Endothelial cell of umbilical vein (primary cell): ENCODE measurements at places on chromosomes 3 and 15. TPM values are rescaled to one million over a fixed set of nuclear protein-coding genes. Genes with fewer than 3 reads are reported as not detected.

FMN1 gene
- total RNA-seq, result 0.29 and 0.39 TPM in 2 replicates

CCR4 gene
- total RNA-seq, result not detected in 2 replicates

TF gene
- total RNA-seq, result 0.21 and 0.69 TPM in 2 replicates

CPNE9 gene
- not detected in 2 replicates for total RNA-seq

UBA7 gene
- 41.9 and 57.4 TPM in 2 replicates for total RNA-seq

GOLGA6L10 gene
- 3.9 and 4.4 TPM in 2 replicates for total RNA-seq

KCNH8 gene
- total RNA-seq, result not detected in 2 replicates

KCNAB1 gene
- total RNA-seq, result 11.7 TPM in 1 of 2 replicates, not detected in the other

GP5 gene
- total RNA-seq, result 0.11 TPM in 1 of 2 replicates, not detected in the other

MOBP gene
- total RNA-seq, result 0.44 and 2.0 TPM in 2 replicates

CCDC54 gene
- not detected in 2 replicates for total RNA-seq

ATP8B4 gene
- total RNA-seq, result not detected in 2 replicates

CHAC1 gene
- total RNA-seq, result 4.6 and 5.6 TPM in 2 replicates

RETNLB gene
- total RNA-seq, result not detected in 2 replicates

HYAL1 gene
- total RNA-seq, result 1.6 and 2.2 TPM in 2 replicates

GOLGA8M gene
- total RNA-seq, result 1.0 and 1.6 TPM in 2 replicates

SLC25A36 gene
- total RNA-seq, result 37.4 and 38.8 TPM in 2 replicates

ALDH1L1 gene
- not detected in 2 replicates for total RNA-seq

C3orf80 gene
- total RNA-seq, result not detected in 2 replicates

SERPINI2 gene
- total RNA-seq, result not detected in 2 replicates

KLHDC8B gene
- total RNA-seq, result 22.9 and 36.0 TPM in 2 replicates
